Fibroblast of skin of back (primary cell): ENCODE measurements at places on chromosomes 12 and 14.

DNA sequence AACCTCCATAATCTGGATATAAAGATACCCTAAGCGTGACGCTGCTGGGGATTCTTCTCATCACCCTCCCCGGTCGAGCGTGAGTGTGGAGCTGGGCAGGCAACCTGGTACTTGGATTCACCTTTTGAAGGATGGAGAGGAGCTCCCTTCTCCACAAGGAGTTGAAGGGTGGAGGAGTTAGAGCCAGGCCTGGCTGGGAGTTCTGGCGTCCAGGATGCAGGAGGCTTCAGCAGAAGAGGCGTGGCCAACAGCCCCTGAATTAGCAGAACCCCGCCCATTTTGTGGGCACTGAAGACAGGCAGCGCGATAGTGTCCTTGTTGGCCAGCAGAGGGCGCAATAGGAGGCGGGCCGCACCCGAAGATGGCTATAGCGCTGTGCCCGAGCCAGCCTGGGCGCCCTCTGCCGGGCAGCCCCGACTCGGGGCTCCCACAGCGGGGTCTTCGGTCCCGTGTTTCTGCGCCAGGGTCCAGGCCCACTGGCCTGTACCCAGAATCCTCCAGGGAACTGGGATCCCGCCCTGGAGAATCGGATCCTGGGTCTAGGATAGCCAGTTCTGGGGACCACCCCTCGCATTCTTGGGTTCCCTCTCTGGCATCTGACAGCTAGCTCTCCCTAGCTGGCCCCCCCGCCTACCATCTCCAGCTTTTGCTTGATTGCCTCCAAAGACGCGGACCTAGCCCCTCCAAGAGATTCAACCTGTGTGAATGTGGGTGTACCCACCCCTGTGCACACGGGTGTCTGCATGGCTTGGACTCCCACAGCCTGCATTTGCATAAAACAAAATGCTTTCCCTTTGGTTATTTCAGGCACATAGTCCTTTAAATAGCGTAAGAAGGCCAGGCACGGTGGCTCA is 26.0 kb upstream of the SMUG1 start:
- DNase-seq, result peak; percentile 86

- DNase-seq, result no peak
These were observed 146.4 kb upstream of the ATXN7L3B start for GRCh38 chr12:74391283-74391682.

DNA sequence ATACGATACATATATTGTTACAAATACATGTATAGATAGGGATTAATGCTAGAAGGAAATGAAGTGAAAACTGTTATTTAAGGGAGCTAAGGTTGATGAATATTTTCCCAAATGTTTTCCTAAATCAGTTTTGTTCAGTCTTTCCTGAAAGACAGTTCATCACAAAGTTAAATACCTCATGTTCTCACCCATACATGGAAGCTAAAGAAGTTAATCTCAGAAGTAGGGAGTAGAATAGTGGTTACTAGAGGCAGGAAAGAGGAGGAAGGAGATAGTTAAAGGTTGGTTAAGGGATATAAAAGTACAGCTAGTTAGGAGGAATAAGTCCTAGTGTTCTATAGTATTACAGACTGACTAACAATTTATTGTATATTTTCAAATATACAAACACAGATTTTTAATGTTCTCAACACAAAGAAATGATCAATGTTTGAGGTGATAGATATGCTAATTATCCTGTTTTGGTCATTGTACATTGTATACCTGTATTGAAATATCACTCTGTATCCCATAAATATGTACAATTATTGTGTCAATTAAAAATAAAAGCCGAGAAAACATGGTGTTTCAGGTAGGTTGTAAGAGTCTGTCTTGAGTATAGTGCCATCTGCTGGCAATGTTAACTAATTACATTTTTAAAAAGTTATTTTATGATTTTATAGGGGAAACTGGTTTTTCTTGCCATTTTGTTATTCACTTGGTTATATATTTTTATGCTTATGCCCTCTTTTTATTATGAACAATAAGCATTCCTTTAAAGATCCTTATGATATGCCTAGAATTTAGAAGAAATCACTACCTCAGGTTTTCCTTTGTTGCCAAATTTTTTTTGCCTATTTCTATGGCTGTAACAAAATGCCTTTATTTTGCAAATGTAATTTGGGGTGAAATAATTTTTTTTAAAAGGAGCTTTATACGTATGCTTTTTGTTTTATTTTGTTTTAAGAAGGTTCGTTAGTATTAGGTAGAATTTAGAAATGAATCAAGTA is 26.9 kb downstream of the ZDHHC17 start:
- DNase-seq, result peak; percentile 9

- no peak for DNase-seq
These were observed 119.3 kb downstream of the SLC35F4 start for GRCh38 chr14:57746563-57746962.

GRCh38 chr12:101671833-101672232 is 25.6 kb upstream of the CHPT1 start:
- no peak for DNase-seq

DNA sequence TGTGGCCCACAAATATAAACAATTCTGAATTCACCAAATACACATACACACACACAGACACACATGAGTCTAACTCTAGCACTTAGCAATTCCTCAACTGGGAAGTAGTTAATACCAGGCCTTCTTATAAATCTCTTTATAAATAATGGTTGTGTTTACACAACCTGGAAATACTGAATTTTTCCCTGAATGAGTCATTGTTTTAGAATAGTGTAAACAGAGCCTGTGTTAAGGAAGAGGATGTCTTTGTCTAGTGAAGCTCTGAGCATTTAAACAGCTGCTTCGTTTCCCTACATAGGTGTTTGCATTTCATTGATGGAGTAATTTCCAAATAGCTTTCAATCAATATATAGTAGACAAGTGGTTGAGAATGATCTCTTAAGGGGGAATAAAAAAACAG is 218.8 kb downstream of the BTG1 start:
- DNase-seq, result peak; percentile 77

- no peak for DNase-seq
These were observed 241.1 kb upstream of the ABCD2 start for GRCh38 chr12:39860695-39861094.

DNA sequence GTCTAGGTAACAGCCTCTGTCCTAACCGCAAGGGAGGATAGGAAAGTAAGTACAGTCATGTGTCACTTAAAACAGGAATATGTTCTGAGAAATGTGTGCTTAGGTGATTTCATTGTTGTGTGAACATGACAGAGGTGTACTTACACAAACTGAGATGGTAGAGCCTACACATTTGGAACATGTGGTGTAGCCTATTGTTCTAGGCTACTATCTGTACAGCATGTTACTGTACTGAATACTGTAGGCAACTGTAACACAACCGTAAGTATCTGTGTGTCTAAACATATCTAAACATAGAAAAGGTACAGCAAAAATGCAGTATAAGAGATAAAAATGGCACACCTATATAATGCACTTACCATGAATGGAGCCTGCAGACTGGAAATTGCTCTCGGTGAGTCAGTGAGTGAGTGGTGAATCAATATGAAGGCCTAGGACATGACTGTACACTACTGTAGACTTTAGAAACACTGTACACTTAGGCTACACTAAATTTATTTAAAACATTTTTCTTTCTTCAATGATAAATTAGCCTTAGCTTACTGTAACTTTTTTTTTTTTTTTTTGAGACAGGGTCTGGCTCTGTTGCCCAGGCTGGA is 13.2 kb upstream of the MDM2 start:
- peak; percentile 72 for DNase-seq

- DNase-seq, result no peak
These were observed 169.2 kb upstream of the PLXNC1 start for GRCh38 chr12:93979189-93979588.

DNA sequence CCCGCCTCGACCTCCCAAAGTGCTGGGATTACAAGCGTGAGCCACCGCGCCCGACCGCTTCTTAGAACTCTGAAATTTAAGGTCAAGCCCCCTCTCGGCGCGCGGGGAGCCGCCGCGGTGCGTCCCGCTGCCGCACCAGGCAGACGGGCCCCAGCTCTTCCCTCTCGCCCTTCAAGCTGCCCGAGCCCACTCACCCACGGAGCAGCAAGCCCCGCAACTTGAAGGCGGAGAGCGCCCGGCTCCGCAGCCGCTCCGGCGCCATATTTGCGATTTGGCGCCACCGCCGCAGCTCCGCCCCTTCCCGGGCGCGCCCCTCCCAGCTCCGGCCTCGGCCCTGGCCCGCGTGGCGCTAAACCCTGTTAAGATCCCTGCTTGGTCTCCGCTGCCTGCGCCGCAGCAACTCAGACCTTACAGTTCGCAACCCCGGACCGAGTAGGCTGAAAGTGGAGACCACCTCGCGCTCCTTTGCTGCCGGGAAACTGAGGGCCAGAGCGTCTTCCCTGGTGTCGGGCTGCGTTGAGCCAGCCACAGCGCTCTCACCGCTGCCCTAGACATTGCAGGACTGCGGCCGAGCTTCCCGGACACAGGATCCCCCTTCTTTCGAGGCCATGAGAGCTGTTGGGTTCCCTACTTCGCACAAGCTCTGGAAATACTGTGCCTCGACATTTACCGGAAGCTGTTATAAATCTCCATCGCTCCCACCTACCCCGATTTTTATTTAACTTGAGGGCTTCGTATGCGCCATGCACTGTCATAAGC is at the start of gene POLE2:
TSS of gene POLE2 (minus strand) at position 273 of the 759 bp plus-strand sequence. CDS start at position 262, 11 bp downstream.
- peak; percentile 77 for DNase-seq

GRCh38 chr12:19148860-19149259 is 19.3 kb downstream of the PLEKHA5 start:
- no peak for DNase-seq

GRCh38 chr14:68767248-68767645 is 25.6 kb downstream of the ZFP36L1 start:
- no peak for DNase-seq

DNA sequence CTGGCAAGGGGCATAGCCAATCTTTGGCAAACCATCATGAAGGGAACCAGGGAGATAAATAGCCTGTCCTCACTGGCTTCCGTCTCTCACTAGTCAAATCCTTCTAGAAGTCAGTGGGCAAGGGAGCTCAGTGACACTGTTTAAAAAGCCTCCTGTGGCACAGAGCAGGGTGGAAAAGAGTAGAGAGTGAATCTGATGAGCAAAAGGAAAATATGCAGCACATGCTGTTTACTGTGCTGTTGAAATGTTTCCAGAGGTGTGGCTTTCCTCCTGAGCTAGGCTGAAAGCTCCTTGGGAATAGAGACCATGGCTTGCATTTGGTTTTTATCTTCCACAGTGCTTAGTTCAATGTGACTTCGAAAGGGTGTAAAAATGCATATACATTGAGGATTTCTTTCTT is 7.7 kb upstream of the DYRK2 start:
- DNase-seq, result no peak

DNA sequence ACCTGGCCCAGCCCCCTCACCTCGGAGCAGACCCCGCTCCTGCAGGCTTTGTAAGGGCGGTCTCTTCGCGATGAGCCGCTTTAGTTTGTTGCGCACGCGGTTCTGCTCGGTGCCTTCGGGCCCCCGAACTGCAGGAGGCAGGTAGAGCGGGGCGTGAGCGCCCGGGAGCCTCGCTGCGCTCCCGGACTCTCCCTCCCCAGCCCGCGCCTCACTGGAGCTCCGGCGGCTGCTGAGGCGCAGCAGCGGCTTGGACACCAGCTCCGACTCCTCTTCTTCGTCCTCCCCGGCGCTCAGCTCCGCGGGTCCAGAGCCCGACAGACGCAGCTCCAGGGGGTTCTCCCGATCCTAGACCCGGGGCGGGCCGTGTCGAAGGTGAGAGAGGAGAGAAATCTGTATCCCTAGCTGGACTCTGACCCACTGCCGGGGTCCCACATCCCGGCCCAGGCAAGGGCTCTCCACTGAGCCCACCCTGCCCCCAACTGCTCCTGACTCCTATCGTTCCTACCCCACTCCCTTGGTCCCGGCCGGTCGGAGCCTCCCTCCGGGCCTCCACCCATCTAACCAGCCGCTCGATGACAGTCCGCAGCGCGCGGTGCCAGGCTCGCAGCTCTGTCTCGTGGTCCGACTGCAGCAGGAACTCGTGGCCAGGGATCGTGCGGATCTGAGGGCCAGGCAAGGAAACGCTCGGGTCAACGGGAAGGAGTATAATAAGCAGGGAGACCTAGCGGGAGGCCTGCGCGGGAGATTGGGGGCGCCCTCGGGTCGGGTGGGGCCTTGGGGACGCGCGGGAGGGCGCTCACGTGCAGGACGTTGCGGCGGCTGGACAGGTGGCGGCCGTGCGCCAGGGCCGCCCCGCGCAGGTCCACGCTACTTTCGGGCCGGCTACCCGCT is 4.2 kb downstream of the ARHGAP9 start:
- no peak for DNase-seq

DNA sequence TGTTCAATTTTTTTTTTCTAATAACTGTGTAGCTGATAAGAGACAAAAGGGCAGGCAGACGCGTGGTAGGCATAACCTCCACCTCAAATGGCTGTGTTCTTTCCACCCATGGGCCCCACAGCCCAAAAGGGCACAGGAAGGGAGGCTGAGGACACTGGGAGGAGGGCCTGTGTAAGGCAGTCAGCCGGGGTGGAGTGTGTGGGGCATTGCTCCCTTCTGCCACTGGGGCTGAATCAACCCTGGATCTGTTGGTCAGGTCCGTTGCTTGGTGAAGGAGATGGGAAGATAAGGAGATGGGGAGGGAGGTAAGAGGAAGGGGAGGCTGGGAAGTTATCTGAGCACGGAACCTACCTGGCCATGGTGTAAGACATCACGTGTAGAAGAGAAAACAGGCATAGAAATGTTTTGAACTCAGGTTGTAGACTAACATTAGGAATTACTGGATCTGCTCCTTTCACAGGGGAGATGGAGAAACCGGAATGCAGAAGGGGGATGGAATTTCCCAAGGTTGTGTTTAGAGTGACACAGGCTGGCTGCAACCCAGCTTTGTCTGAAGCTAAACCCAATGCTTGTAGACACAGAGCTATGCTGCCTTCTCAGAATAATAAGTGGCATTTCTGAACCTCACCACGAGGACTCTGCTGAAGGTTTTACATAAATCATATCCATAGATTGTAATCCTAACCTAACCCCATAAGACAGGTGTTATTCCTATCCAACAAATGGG is 138.5 kb upstream of the NOS1 start:
- no peak for DNase-seq

DNA sequence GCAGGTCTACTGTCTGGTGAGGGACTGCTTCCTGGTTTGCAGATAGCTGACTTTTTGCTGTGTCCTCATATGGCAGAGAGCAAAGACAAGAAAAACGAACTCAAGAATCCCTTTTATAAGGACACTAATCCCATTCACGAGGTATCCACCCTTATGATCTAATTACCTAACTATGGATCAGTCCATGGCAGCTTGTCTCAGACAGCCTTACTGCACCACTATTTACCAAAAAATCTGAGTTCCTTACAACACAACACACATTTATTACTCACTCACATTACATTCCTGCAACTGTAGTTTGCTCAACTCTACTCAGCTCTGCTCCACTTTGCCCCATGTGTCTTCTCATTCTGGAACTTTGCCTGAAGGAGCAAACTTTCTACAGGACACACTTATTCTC is 10.1 kb upstream of the SLC6A15 start:
- DNase-seq, result peak; percentile 7

DNA sequence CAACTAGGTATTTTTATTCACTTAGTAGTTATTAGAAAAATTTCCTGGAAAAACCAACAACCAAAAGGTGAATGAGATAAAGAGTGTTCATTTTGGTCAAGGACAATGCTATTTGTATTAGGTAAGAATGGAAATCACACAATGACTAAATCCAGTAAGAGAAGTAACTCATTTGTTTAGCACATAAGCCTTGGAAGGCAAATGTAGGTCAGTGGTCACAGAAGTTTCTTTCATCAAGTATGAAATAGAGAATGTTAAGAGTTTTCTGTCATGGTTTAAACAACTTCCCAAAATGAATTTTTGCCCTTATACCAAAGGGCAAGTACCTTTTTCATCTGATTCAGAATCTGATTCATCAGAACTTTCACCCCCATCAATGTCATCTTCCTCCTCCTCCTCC is 101.7 kb downstream of the KIF21A start:
- no peak for DNase-seq
